ENCODE measurements at places on chromosomes 16 and 17.

DNA sequence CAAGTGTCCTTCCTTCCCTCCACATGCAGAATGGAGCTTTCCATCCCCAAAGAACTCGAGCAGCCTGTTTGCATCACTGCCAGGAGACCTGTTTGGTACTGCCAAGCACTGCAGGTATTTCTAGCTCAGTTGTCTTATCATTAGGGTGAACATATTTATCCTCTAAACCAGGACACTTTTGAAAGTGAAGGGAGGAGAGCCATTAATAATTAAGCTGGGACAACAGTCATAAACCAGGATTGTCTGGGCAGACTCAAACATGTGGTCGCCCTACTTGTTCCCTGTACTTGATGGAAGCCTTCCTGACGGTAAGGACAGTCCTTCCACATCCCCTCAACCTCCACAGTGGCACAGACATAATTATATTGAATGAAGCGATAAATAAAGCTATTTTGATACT is 67.4 kb downstream of the PRKCA start:
- DNase-seq = no peak

GRCh38 chr16:88872650-88873331 is 6.3 kb upstream of the PABPN1L start:
- DNase-seq = no peak

DNA sequence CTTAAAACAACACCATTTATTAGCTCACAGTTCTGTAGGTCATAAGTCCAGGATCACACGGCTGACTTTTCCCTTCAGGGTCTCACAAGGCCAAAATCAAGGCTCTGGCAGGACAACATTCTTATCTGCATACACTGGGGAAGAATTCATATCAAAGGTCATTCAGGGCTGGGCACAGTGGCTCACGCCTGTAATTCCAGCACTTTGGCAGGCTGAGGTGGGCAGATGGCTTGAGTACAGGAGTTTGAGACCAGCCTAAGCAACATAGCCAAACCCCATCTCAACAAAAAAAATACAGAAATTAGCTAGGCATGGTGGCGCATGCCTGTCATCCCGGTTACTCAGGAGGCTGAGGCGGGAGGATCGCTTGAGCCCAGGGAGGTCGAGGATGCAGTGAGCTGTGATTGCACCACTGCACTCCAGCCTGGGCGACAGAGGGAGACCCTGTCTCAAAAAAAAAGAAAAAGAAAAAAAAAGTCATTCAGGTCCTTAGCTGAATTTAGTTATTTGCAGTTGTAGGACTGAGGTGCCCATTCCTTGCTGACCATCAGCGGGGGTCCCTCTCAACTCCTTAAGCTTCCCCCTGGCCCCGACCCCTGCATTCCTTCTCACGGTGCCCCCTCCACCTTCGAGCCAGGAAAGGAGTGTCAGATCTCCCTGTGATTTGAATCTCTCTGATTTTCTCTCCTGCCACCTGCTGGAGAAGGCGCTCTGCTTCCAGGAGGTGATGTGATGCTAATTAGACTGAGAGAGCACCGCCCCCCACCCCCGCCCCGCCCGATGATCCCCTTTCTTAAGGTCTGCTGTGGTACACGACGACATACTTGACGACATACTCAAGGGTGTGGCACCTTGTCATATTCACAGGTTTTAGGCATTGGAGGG is 91.8 kb upstream of the CLEC18A start:
- no peak for DNase-seq

- no peak for DNase-seq
These were observed 1.7 kb downstream of the SPHK1 start for GRCh38 chr17:76385892-76386786.

DNA sequence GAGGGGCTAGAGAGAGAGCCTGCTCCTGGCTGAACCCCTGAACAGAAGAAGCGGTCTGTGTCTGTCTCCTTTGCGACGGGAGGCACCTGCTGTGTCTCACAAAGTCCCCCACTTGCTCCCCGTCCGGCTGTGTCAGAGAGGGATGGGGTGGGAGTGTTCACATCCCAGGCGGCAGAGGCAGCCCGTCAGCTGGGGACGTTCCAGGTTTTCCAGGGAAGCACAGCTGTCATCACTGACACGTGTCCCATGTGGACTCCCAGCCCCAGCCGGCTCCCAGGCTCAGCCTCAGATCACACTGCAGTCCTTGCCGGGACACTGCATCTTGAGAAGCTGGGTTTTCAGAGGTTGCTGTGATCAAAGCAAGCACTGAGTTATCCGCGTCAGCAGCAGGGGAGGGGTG is 1.6 kb downstream of the TELO2 start:
- DNase-seq = no peak

GRCh38 chr17:52035336-52035915 is 123.1 kb downstream of the CA10 start:
- no peak for DNase-seq

- no peak for DNase-seq
These were observed 19.1 kb upstream of the LCMT1 start for GRCh38 chr16:25092441-25092840.

GRCh38 chr16:52074133-52074532 is 472.8 kb downstream of the TOX3 start:
- DNase-seq = no peak
